ENCODE measurements at places on chromosomes 7 and 10. TPM values are rescaled to one million over a fixed set of nuclear protein-coding genes. Genes with fewer than 3 reads are reported as not detected.

Gene CPXM2
- total RNA-seq: not detected

Gene PNLIP
- not detected for total RNA-seq

Gene STEAP1B
- 41.8 TPM for total RNA-seq

Gene LBX1
- 17.5 TPM for total RNA-seq

Gene GPRIN2
- total RNA-seq: not detected

Gene PIK3AP1
- total RNA-seq: 0.51 TPM

Gene VWC2
- total RNA-seq: not detected

Gene NME8
- not detected for total RNA-seq

Gene CD36
- not detected for total RNA-seq

Gene HHEX
- 0.54 TPM for total RNA-seq

Gene GPR26
- not detected for total RNA-seq

Gene SUN3
- total RNA-seq: not detected

Gene SDK1
- total RNA-seq: not detected

Gene CLRN3
- total RNA-seq: not detected

Gene ACTR3C
- total RNA-seq: 0.68 TPM

Gene NRCAM
- total RNA-seq: 1.0 TPM

Gene ZNF804B
- not detected for total RNA-seq

Gene PLOD3
- total RNA-seq: 38.1 TPM

Gene ZNF467
- total RNA-seq: 9.8 TPM

Gene PON3
- total RNA-seq: not detected

Gene GAD2
- total RNA-seq: not detected

Gene HECW1
- not detected for total RNA-seq

Gene CPA2
- total RNA-seq: not detected

Gene MMS19
- 67.8 TPM for total RNA-seq

Gene LRRN3
- 5.8 TPM for total RNA-seq

Gene EVX1
- total RNA-seq: not detected
